ENCODE measurements at places on chromosomes 12 and 14. TPM values are rescaled to one million over a fixed set of nuclear protein-coding genes. Genes with fewer than 3 reads are reported as not detected.

GRCh38 chr12:39230086-39230485 is 212.8 kb downstream of the KIF21A start:
- no peak for DNase-seq

- DNase-seq = no peak
These were observed 3.2 kb downstream of the AGAP2 start for GRCh38 chr12:57735198-57735855.

DNA sequence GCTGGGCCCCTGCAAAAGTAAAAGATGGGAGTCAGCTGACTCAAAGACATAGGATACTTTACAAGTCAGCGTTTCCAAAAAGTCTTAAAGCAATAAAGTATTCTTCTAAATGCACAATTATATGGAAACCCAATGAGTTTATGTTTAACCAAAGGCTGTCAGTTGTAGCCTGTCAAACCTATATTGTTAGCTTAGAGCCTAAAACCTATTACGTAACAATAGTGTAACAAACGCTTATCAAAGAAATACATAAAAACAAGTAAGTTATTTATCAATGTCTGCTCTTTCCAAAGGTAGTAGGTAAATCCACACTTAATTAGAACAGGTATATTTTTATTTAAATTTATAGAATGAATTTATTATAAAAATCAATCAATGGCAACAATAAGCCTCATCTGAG is 15.9 kb upstream of the SOS2 start:
- DNase-seq = no peak

DNA sequence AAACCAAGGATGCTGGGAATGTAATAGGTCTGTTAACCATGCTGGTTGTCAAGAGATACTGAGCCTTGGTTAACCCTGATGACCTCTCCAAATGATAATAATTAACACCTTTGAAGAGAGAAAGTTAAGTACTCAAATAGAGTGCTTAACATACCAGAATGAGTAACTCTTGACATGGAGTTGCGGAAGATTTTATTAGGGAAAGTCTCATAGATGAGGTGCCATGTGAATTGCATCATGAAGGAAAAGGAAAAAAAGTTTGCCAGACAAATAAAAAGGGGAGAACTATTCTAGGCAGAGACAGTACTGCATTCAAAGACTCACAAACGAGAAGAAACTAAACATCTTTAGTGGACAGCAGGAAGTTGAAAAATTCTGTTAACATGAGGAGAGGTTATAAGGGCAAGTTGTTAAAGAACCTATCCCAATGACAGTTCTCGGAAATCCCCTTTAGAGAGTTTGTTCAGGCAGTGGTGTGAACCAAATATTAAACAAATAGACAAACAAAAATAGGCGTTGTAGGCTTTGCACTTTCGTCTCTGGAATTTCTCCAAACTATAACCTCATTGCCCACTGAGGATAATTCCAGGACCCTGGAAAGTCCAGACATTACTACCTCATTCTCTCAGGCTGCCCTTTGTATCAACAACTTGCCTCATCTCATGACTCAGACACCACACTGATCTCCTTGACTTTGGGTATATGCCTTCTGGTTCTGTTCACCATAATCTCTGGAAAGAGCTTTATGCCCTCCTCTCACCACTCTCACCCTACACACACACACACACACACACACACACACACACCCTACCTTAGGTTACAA is 435.0 kb downstream of the GXYLT1 start:
- DNase-seq = no peak

- no peak for DNase-seq
These were observed 269.7 kb upstream of the FAR2 start for GRCh38 chr12:28879379-28879778.

- DNase-seq = no peak
These were observed 46.2 kb downstream of the KDM2B start for GRCh38 chr12:121534495-121535148.

DNA sequence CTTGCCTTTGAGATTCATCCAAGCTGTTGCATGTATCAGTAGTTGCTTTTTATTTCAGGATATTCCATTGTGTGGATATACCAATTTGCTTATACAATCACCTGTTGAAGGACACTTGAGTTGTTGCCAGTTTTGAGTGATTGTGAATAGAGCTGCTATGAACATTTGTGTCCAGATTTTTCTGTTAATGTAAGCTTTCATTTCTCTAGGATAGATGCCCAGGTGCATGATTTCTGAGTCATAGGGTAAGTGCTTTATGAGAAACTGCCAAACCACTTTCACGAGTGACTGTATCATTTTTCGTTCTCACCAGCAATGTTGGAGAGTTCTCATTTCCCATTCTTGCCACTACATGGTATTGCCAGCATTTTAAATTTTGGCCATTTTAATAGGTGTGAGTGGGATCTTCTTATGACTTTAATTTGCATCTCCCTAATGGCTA is 434.6 kb upstream of the RGS6 start:
- DNase-seq = no peak

GRCh38 chr12:57739914-57740538 is 1.5 kb upstream of the AGAP2 start:
- DNase-seq = no peak

- no peak for DNase-seq
These were observed at the start of gene LUM for GRCh38 chr12:91111366-91112325. Gene LUM, minus strand, starts transcription at chr12:91111494. Its CDS starts 2,515 bp downstream, at chr12:91108979.

DNA sequence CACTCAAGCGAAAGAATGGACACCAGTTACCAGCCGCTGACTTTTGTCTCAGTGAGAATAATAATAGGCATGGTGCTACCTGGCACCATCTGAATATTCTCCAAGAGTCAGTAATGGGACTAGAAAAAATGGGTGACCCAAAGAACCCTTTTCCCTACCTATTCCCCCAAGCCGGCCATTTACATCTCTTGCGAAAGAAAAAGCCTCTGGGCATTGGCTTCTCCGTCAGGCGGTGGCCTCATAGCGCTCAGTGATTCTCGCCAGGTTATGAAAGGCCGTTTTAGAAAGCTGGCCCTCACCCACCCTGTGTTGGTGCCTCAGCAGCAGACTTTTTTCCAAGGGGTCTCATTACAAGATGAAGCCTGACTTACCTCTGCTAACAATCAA is 523 bp upstream of the SLC6A15 start:
- no peak for DNase-seq

- DNase-seq = peak; percentile 87
These were observed at the start of gene DTX1 for GRCh38 chr12:113056631-113057488. Gene DTX1, plus strand, starts transcription at chr12:113056730. Its CDS starts 1,463 bp downstream, at chr12:113058193.

- DNase-seq = no peak
These were observed 58.0 kb upstream of the CDKN3 start for GRCh38 chr14:54338696-54339317.

DNA sequence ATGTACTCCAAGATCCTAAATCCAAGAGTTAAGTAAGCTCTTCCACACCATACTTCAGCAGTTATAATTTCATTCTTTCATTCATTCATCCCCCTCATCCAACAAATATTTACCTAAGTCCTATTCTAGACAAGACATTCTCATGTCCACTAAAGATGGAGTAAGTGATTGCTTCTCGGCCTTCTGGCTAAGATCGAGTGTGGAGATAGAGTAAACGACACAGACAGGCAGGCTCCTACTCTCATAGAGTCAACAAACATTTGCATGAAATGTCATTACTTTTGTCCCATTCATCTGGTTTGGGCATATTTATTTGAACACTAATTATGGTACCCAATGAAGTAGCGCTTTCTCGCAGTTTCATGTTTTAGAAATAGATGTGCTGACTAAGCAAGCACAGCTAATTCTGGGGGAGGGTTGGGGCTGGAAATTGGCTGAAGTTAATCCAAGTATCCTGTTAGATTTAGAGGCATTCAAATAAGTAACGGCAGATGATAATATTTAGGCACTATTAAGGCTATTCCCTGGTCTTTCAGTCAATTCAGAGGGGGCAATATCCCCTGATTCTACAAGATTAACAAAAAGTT is 176.5 kb downstream of the CEP128 start:
- DNase-seq = no peak

GRCh38 chr12:79549531-79550271 is 141.1 kb downstream of the PAWR start:
- DNase-seq = no peak

GRCh38 chr14:60107477-60107876 is 15.8 kb downstream of the PCNX4 start:
- DNase-seq = no peak

DNA sequence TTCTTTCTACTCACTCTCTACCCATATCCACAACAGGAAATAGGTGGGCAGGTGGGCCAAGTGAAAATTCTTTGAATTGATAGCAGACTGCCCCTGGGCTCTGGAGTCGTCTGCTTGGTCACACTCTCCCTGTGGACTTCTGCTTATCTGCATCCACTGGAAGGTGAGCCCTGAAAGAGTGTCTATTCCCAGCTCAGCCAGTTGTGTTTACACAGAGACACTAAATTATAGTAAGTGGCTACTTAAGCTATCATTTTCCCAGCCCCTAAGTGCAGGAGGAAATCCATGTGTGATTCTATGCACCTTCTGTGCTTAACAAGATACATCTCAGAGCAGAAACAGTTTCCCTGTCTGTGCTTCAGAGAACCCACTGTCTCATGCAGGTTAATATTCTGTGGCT is 338.4 kb downstream of the FUT8 start:
- no peak for DNase-seq

- no peak for DNase-seq
These were observed 2.1 kb downstream of the TSPAN11 start for GRCh38 chr12:30928356-30929244.

DNA sequence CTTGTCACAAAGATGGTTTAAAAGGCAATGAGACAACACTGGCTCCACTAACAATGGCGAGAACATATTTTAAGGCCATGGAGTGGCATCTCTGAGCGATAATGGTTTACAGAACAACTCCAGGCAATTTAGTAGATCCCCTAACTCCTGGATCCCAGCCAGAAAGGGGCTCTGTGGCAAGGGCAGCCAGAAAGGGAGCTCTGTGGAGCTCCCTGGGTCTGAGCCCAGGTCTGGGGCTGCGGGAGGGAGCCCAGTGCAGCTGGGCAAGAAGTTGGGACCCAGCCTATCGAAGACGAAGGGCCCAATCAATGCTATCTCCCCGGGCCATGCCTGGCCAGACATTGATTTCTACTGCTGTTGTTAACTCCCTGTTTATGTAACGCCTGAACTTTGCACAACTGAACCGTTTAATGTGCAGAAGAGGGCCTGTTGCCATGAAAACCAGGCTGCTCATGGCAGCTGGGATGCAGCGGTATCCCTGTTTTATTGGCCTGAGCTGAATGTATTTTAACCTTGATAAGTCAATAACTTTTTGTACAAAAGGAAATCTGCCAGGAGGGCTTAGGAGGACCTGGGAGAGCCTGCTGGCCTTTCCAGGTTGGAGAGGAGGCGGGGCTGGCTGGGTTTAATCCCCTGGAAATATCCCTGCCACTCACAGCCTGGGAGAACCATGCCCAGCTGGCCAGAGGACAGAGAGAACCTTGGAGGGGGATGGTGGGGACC is 6.7 kb upstream of the FAM222A start:
- no peak for DNase-seq

GRCh38 chr12:102344691-102345090 is 135.7 kb downstream of the IGF1 start:
- no peak for DNase-seq

DNA sequence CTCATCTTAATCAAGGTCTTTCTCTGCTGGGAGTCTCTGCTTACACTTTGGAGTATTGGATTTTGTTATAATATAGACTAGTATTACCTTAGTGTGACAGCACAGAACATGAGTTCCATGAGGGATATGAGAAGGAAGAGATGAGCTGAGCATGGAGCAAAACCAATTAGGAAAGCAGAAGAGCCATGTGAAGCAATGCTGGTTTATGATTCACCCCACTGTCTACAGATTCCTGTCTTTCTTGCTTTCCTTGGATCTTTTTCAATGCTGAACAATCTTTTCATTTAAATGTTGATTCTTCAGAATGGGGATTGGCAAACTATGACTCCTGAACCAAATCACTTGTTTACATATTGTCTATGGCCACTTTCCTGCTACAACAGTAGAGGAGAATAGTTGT is 70.4 kb upstream of the KITLG start:
- no peak for DNase-seq

DNA sequence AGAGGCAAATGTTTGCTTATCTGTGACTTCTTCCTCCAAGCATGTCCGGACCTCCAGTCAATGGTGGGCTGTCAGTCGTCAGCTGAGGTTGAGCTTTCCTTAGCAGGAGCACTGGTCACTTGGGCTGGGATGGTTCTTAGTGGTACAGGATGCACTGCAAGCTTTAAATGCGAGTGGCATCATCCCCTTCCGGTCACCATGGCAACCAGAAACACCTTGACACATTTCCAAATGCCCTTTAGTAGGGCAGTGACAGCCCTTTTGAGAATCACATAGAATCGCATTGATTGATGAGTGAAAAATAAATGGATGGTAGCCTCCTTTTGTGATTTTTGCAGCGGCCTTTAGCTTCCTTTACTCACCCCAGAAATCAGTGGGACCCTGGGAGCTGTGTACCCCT is 24.1 kb downstream of the NTF3 start:
- DNase-seq = no peak

- DNase-seq = no peak
These were observed 878.1 kb downstream of the DIO2 start for GRCh38 chr14:79333198-79333546.

GRCh38 chr14:68682166-68683103 is 110.4 kb downstream of the ZFP36L1 start:
- peak; percentile 5 for DNase-seq

- DNase-seq = no peak
These were observed 34.2 kb downstream of the MOAP1 start for GRCh38 chr14:93150227-93151208.

- DNase-seq = no peak
These were observed 45.2 kb downstream of the RDH12 start for GRCh38 chr14:67746927-67747326.

CPNE6 gene
- not detected for total RNA-seq

PAX9 gene
- total RNA-seq = not detected

CLEC4D gene
- 4.8 TPM for total RNA-seq

TAS2R8 gene
- not detected for total RNA-seq

RERG gene
- 15.9 TPM for total RNA-seq

RHOJ gene
- 14.5 TPM for total RNA-seq

DHRS2 gene
- total RNA-seq = not detected

KCNA5 gene
- 0.13 TPM for total RNA-seq

KLHL33 gene
- total RNA-seq = 0.35 TPM

FNTB gene
- total RNA-seq = 16.1 TPM

MYRFL gene
- total RNA-seq = 0.19 TPM

CCDC38 gene
- total RNA-seq = not detected

ADSS1 gene
- 5.2 TPM for total RNA-seq

All from mesenteric fat pad (tissue), 1 donor.